Right ventricle myocardium inferior (tissue), 1 donor: ENCODE measurements at places on chromosomes 11 and 22. TPM values are rescaled to one million over a fixed set of nuclear protein-coding genes. Genes with fewer than 3 reads are reported as not detected.

BRD1 gene
- 17.5 TPM for total RNA-seq

YPEL4 gene
- 0.51 TPM for total RNA-seq

PANX2 gene
- total RNA-seq, result 0.43 TPM

CDC45 gene
- total RNA-seq, result 0.76 TPM

RAB30 gene
- total RNA-seq, result 28.2 TPM

IL18BP gene
- total RNA-seq, result 5.1 TPM

KCTD14 gene
- 0.24 TPM for total RNA-seq

VWA5A gene
- total RNA-seq, result 4.2 TPM

SLC37A2 gene
- 4.2 TPM for total RNA-seq

FAT3 gene
- 0.03 TPM for total RNA-seq

NTM gene
- total RNA-seq, result 2.9 TPM

ZC3H12C gene
- total RNA-seq, result 18.0 TPM

MORC2 gene
- total RNA-seq, result 17.3 TPM

RAB3IL1 gene
- 14.0 TPM for total RNA-seq

FAM180B gene
- 0.22 TPM for total RNA-seq

TMEM109 gene
- total RNA-seq, result 97.5 TPM

KRTAP5-10 gene
- not detected for total RNA-seq

CALCA gene
- not detected for total RNA-seq
